ENCODE measurements at places on chromosomes 6 and 20. TPM values are rescaled to one million over a fixed set of nuclear protein-coding genes. Genes with fewer than 3 reads are reported as not detected.

PNPLA1 gene
- total RNA-seq: 0.19 TPM

CLPSL1 gene
- total RNA-seq: not detected

PRELID3B gene
- 24.1 TPM for total RNA-seq

GRCh38 chr6:1792989-1793388 is 183.3 kb downstream of the FOXC1 start:
- DNase-seq: no peak

DNA sequence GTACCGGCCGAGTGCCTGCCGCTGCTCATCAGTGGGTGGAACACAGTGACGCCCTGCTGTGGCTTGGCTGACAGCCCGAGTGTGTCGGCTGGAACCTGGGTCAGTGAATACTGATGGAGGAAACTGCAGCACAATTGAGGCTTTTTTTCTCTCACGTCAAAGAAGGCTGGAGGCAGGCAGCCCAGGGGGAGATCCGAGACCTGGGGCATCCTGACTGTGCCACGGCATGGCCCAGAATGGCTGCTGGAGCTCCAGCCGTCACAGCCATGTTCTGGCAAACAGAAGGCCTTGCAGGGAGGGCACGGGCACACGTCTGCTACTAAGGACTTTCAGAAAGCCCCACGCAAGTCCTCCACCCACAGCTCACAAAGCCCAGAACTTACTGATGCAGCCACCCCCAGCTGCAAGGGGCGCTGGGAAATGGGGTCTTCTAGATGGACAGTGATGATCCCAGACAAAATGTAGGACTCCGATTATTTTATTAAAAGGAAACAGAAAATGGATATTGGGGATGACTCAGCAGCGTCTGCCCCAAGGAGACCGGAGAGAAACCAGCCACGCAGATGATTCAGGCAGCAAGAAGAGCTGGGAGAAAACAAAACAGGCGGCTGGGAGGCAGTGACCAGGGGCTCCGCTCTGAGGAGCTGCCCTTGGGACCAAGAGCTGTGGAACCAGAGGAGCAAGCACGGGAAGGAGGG is 140.0 kb downstream of the TAF4 start:
- DNase-seq: peak; percentile 61

DNA sequence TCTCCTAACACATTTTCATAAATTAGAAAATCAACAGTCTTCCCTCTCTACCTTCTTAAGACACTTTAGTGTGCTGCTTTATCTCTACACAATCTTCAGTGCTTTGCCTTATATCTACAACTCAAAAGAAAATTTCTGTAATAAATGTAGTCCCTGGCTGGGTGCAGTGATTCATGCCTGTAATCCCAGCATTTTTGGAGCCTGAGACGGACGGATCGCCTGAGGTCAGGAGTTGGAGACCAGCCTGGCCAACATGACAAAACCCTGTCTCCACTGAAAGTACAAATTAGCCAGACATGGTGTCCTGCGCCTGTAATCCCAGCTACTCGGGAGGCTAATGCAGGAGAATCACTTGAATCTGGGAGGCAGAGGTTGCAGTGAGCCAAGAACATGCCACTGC is 9.7 kb upstream of the EDN1 start:
- no peak for DNase-seq

Data from posterior vena cava (tissue), 2 donors.